ENCODE measurements at places on chromosomes 6 and 20.
A peak's percentile ranks its signal among the peaks of the same experiment; 100 is the strongest.

GRCh38 chr6:39471954-39472659 lies 149.6 kb upstream of the KCNK16 start:
- DNase-seq = no peak

DNA sequence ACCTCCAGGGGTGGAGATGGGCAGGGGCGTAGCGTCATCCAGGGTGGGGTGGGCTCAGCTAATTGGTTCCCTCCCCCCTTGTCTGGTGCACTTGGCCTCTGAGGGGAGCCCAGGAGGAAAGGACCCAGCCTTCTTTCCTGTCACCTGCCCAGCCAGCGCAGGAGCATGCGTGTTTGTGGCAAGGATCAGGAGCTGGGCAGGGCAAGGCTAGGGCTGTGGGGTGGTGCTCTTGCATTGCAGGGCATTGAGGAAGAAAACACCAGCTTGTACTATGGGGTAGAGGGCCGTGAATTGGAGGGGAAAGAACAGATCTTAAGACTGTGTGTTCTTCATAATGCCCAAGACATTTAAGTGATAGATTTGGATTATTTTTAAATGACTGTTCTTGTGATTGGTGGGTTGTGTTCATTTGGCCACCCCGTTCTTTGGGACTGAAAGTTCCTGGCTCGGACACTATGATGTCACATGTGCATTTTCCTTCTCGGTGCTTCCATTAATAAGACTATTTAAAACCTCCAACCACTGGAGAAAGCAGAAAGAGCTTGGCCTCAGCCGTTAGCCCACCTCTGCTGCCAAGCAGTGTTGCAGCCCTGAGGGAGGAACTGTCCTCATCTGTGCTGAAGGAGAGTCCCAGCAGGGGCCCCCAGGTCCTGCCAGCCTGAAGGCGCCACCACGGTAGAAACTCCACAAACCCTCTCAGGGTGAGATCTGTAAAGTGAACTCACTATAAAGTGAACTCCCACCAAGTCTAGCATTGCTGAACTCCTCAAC lies 136.2 kb upstream of the INSM1 start:
- no peak for DNase-seq

DNA sequence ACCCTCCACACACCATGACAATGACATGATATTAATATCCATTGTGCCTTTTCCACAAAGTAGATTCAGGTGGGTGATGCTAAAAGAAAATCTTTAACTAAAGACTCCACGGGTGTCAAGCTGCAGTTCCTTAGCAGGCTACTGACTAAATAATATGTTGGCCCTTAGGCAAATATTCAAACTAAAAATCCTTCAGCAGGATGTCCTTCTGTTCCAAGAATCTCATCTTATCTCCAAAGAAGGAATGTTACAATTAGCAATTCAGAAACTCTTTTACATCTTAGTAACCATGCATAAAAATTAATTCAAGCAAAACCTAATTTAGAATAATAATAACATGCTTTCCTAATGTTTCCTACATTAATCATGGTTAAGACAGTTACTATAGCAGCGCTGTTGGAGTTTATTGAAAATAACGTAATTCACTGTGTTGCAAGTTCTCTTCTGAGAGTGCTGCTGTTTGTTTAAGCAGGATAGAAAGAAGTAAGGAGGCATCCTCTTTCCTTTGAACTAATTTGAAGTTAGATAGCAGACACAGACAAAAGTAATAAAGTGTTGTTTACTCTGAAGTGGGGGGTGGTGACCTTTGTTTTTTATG lies 414.8 kb upstream of the CDH4 start:
- DNase-seq = no peak

- no peak for DNase-seq
Measured at GRCh38 chr20:21183722-21184121, 57.8 kb downstream of the KIZ start.

DNA sequence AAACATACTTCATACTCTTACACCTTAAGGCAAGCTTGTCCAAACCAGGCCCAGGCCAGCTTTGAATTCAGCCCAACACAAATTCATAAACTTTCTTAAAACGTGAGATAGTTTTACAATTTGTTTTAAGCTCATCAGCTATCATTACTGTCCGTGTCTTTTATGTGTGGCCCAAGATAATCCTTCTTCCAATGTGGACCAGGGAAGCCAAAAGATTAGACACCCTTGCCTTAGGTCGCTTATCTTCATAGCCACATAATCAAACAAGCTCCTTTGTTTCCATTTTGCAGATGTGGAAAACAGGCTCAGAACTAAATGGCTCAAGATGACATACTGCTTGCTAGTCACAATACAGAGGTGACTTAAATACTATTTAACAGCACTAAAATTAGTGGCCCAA lies 6.0 kb downstream of the SALL4 start:
- no peak for DNase-seq

GRCh38 chr6:20554817-20555216 lies 20.6 kb downstream of the CDKAL1 start:
- no peak for DNase-seq

GRCh38 chr20:46894971-46895905 lies 595 bp downstream of the EYA2 start:
- DNase-seq = no peak

DNA sequence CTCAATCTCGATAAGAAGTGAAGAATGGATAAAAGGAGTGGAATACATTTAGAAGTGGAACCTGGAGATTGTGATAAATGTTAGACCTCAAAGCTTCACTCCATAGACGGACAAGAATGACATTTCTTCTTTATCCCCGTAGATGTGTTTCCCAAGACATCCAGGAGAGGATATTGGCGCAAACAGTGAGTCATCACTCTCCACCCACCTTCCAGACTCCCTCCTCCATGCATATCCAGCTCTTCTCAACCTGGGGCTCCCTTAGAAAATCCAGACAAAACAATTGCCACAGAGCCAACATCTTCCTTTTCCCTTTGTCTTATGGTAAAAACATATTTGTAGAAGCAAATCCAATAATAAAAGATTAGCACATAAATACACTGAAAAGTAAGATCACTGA lies 586.1 kb downstream of the PTPRT start:
- DNase-seq = no peak

- DNase-seq = no peak
Measured at GRCh38 chr20:6053776-6054688, at the start of gene LRRN4. Gene LRRN4 (minus strand): TSS chr20:6054060. CDS start chr20:6052799, 1,261 bp downstream.

- no peak for DNase-seq
Measured at GRCh38 chr6:75268988-75269354, 15.6 kb downstream of the TMEM30A start.

DNA sequence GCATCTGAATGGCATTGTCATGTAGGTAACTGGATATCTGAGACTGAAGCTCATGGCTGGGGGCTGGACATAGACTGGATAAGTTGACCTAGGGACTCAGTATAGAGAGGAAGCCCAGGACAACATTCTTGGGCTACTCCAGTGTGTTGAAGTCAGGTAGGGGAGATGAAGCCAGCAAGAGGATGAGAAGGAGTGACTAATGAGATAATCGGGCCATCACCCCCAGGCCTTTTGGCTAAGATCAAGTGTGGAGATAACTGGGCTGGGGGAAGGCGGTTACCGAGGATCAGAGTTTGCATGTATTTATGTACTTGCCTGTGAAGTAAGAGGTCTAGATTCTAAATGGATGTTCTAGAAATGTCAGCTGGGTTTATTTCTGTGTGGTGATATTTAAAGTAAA lies 73.4 kb downstream of the ELOVL2 start:
- DNase-seq = no peak

GRCh38 chr6:69494595-69494994 lies 302.2 kb downstream of the LMBRD1 start:
- DNase-seq = no peak

DNA sequence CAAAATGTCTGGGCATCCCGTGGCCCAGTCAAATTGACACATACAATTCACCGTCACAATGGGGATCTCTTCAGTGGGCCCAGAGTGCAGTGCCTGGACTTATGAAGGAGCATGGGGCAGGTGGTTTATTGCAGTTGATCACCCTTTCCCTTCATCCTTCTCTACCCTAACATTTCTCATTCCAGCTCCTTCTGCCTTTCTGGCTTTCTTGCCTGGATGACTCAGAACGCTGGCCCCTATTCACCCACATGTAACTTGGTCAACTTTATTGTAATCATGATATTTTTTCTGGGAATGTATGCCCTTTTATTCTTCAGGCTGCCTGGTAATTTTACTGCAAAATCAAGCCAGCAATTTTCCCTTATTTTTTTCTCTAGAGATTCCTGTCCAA lies 179.9 kb upstream of the DTNBP1 start:
- DNase-seq = no peak

DNA sequence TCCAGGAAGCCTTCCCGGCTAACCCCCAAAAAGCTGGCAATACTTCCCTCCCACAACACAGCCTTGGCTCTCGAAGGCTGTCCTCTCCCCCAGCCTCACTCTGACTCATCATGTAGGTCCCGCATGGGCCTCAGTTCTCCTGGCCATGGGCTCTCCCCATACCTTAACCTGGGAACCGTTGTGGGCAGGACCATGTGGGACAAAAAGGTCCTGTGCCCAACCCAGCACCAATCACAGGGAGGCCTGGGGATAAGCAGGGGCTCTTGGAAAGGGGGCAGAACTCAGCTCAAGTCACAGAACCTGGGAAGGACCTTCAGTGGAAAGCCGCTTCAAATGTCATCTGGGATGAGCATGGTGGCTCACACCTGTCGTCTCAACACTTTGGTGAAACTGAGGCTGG lies 45.5 kb downstream of the MRPL14 start:
- no peak for DNase-seq

- no peak for DNase-seq
Measured at GRCh38 chr6:143579703-143580102, 68.2 kb upstream of the FUCA2 start.

- no peak for DNase-seq
Measured at GRCh38 chr20:52193886-52194545, 2.4 kb upstream of the ZFP64 start.

GRCh38 chr6:87224971-87225370 lies 69.6 kb downstream of the ZNF292 start:
- DNase-seq = no peak

- DNase-seq = no peak
Measured at GRCh38 chr6:13765570-13765969, 48.8 kb downstream of the MCUR1 start.

DNA sequence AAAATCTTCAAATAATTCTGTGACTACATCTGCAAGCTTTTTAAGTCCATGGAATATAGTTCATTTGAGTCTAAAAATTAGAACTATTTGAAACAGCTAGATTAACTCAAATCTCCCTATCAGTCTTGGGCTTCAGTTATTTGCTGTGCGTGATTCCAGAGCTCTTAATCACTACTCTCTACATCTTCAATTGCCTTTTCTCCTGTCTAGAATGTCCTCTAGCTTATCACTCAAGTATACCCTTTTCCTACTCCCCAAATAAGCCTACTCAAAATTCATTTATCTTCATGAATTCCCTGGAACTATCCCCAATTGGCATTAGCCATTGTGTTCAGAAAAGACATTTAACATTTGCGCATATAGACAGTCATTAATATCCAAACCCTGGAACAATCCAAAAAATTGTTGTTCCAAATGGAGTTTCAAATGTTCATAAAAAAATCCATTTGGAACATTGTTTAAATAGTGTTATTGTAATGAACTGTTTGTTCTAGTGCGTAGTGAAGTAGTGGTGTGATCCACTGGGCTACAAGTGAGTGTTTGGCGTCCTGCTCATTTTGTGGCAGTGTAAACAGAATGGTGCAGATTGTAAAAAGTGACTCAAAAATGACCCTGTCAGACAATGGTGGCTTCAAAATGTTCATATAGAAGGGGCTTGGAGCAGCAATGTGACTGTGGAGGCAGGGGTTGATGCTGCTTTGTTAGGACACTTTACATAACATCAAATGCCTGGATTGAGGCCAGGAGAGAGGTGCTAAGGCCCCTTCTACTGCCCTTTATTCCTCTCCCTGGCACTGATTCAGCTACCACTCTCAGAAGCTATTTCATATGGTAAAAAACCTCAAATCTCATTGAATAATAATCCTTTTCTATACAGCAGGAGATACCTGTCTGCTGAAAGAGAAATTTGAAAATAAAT lies 122.3 kb downstream of the KIF6 start:
- no peak for DNase-seq

GRCh38 chr6:11263291-11263775 lies 30.9 kb upstream of the NEDD9 start:
- DNase-seq = no peak

DNA sequence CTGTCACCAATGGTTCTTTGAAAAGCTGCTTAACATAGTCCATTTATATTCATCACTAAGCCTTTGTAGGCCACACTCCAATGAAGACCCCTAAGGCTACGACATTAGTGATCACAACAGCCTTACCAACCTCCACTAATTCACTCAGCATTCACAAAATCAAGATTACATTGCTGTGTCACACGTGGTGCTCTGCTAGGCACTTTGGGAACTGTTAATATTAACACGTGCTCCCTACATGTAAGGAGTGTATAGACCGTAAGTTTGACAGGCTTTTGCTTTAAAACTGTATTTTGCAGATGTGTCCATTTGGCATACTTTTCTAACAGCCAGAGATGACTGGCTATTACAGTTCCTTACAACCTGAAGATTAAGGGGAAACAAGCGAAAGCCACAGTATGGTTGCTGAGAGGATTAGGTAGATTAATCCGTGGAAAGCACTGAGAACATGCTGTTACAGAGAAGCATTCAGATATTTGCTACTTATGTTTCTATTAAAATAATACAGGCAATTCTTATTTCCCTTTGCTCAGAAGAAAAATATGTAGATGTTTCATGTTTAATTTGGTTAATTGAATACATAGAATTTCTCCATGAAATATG lies 69.7 kb downstream of the SAMD3 start:
- DNase-seq = no peak

DNA sequence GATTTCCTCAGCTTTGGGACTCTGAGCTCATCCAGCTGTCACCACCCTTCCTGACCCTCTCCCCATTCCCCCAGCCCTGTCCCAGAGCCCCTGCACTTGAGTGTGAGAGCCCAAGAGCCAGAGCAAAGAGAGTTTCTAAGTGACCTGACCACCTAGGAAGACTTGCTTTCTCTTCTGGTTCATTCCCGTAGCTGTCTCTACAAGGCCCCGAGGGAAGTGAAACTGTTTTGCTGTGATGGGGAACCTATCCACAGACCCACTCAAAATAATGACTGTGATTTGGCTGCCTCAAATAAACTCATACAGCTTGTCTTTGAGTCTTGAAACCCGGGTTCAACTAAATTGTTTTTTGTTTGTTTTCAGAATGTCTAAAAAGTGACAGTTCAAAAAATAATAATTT lies 74.6 kb upstream of the XRN2 start:
- DNase-seq = no peak

DNA sequence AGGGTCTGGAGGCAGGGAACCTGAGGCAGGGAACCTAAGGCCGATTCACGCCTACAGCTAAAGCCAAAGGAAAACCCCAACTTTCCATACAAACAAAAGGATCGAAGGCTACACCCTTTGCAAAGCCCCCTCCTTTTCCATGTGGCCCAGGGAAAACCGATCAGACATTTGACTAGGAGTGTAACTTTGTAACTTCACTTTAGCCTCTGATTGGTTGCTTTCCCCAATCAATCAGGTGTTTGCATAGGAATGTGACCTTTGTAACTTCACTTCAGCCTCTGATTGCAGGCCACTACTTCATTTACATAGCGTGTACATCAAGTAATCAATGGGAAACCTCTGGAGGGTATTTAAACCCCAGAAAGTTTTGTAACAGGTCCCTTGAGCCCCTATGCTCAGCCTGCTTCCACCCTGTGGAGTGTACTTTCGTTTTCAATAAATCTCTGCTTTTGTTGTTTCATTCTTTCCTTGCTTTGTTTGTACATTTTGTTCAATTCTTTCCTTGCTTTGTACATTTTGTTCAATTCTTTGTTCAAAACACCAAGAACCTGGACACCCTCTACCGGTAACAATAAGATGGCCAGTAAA lies 43.3 kb downstream of the CHD6 start:
- DNase-seq = no peak

- DNase-seq = no peak
Measured at GRCh38 chr6:157954150-157955117, 27.2 kb upstream of the SYNJ2 start.

GRCh38 chr6:26553264-26553634 lies 15.1 kb downstream of the HMGN4 start:
- peak; percentile 53 for DNase-seq

Measured in T follicular helper cell (primary cell).